ENCODE measurements at places on chromosomes 2 and 18. TPM values are rescaled to one million over a fixed set of nuclear protein-coding genes. Genes with fewer than 3 reads are reported as not detected.
A peak's percentile ranks its signal among the peaks of the same experiment; 100 is the strongest.

DNA sequence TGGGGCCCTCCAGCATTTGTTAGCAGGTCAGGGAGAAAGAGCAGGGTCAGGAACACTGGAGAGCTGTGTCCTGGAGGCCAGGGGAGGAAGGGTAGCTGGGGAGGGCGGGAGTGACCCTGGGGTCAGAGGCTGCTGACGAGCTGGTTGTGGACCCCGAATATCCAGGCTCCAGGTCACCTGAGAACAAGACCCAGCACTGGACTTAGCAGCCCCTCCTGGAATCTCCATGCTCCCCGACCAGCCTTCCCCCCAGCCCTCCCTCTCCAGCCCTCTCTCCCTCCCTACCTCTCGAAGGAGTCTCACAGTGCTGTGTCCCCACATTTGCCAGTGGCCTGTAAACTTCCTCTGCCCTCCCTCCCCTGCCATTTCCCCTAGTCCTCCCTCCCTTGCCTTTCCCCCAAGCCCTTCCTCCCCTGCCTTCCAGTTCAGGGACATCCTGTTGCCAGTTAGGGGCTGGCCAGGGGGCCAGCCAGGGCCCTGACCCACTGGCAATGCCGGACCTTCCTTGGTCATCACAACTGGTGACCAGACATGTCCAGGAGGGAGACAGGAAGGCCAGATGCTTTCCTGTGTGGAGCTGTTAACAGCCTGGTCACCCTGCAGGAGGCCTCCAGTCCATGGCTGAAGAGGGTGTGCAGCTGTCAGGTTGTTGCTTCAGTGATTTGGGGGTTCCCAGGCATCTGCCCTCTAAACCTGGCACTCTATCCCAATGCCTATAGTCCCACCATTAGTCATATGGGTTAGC lies 50.0 kb upstream of the FAHD2A start:
- DNase-seq = no peak

The ACVR2A gene
- total RNA-seq = 7.9 TPM

The HYCC2 gene
- total RNA-seq = 6.1 TPM

DNA sequence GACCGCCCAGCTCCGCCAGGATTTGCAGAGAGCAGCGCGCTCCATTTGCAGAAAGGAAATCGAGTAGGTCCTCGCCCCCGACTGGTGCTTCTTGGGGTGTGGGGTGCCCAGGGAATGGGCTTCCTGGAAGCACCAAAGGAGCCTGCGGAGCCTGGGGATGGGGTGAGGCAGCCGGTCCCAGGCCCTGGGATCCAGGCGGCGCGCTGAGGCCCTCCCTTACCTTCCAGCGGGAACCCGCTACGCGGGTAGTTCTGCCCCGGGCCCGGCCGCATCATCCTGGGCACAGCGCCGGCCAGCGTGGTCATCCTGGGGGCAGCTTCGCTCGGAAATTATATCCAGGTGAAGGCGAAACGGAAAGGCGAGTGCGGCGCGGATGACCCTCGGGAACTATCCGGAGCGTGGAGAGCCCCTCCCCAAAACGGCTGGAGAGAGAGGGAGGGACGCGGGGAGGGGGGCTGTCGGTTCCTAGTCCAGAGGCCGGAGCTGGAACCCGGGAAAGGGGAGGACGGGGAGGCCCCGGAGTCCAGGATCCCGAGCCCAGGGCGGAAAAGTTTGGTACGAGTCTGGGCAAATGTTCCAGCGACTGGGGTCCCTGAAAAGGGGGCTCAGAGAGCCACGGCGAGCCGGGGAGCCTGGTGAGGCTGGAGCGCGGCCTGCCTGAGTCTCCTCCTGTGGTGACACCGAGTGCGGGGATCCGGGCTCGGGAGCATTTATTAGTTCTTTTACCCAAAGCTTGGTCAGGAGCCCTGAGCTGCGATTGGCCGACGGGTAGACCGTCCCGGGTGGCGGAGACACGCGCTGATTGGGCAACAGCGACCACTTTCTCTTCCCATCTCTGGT lies at the start of gene PAX3:
TSS of gene PAX3 (minus strand) at position 688 of the 840 bp plus-strand sequence. CDS start at position 305, 383 bp downstream.
- DNase-seq = peak; percentile 84

The ERFE gene
- 4.3 TPM for total RNA-seq

The SEPTIN2 gene
- total RNA-seq = 250 TPM

DNA sequence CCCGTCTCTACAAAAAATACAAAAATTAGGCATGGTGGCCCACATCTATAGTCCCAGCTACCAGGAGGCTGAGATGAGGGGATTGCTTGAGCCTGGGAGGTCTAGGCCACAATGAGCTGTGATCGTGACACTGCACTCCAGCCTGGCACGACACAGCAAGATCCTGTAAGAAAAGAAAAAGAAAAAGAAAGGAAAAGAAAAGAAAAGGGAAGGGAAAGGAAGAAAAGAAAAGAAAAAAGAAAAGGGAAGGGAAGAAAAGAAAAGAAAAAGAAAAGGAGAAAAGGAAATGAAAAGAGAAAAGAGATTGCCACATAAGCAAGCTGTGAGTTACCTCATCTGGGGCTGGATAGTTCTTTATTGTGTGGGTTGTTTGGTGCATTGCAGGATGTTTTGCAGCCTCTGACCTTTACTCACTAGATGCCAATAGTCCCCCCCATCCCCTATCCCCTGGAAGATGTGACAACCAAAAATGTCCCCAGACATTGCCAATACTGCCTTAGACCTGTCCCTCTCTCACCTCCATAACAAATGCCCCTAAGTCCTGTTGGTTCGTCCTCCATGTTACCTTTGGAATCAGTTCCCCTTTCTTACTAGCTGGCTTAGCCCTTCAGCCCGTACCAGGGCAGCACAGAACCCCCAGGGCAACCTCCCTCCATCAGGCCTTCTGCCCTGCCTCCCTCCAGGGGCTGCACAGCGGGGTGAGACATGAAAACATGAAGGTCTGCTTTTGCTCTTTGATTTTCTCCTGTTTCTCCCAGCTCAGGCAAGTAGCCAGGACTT lies 8.9 kb downstream of the ASPRV1 start:
- DNase-seq = no peak
